ENCODE measurements at places on chromosomes 1 and 21.
A peak's percentile ranks its signal among the peaks of the same experiment; 100 is the strongest.

GRCh38 chr1:21270086-21270689 is 20.1 kb downstream of the ECE1 start:
- DNase-seq: peak; percentile 89

DNA sequence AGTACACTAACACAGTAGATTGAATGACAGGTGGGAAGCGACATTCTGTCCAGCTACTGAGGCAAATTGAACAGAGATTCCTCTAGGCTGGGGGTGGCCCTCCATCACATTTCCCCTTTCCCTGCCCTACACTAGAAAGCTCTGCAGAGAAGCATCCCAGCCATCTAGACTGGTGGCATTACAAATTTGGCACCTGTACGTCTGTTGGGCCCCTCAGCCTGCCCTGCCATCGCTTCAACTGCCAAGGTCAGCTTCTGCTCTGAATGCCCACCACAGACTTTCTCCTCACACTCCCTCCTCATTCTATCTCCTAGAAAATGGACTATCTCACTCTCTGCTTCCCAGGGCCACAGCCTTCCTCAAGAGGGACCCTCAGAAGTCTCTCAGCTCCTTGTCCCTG is 16.7 kb downstream of the TRABD2B start:
- peak; percentile 7 for DNase-seq

DNA sequence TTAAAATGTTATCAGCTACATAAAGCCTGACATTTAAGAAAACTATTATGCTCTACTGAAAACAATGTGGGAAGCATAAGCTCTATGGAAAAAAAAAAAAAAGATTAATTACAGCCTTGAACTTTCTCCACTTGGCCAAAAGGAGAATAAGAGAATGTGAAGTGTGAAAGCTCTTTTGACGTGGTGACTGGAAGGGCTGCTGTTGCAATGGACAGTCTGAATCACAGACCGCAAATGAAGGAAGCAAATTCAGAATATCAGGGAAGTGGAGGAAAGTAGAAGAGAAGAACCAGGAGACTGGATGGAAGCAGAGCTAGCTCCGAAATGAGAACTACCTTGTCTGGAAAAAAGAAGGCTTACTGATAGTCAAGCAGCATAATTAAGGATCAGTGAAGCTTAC is 106.8 kb downstream of the AK5 start:
- DNase-seq: no peak

- no peak for DNase-seq
These were observed 51.1 kb upstream of the CTTNBP2NL start for GRCh38 chr1:112344754-112345423.
